Frontal cortex (tissue), 4 donors: ENCODE measurements at places on chromosomes 11 and 22.

- DNase-seq: no peak
Measured at GRCh38 chr22:36362932-36363331, 24.8 kb downstream of the MYH9 start.

DNA sequence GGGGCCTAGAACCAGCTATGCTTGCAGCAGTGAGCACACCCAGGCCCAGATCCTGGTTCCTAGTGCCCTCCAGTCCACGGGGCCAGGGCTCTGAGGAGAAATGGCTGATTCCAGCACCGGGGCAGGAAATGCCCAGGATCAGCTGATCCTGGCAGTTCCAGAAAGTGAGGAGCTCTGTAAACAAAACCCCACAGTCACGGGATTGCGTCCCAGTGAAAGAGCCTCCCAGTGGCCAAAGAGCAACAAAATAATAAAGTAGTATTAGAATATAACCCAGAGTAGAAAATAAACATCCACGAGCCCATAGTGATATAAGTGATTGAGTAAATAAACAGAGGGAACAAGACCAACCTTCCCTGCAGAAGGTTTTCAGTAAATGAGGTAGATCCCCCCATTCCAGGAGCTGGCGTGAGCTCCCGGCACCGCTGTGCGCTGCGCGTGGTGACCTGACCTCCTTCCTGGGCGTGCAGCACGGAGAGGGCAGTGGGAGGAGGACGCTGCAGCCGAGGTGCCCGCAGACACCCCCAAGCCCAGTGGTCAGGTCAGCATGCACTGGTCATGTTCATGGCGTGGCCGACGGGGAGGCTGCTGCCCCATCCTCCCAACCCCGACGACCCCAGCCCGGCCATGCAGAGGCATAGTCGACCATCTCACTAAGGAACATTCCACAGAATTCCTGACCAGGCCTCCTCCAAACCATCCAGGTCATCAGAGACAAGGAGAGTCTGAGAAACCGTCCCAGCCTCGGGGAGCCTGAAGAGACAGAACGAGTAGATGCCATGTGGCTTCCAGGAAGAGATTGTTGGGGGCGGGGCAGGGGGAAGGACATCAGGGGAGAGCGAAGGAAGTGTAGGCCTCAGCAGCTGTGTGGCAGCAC, 19.8 kb downstream of the PTDSS2 start:
- peak; percentile 80 for DNase-seq

DNA sequence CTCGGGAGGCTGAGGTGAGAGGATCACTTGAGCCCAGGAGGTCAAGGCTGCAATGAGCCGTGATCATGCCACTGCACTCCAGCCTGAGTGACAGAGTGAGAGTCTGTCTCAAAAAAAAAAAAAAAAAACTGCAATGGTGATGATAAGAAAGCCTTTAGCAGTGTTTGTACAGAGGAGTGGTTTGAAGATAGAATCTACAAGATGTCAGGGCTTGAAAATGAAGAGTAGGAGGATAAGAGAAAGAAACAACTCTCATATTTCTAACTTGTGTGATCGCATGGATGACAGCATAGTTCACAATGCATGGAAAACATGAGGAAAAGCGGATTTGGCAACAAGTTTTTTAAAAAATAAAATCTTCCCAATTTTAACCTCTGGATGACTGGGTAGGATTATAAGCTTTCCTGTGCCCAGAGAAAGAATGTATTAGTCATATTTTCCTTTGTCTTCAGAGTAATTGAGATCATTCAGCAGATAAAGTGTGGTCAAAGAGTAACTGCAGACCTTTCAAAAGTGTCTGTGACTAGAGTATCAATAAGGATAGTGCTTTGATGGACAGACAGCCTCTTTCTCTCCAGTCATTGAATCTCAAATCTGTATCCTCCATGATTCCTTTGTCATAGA, 328.1 kb downstream of the CASP12 start:
- DNase-seq: no peak

GRCh38 chr11:86288776-86289507, 13.1 kb upstream of the HIKESHI start:
- no peak for DNase-seq

DNA sequence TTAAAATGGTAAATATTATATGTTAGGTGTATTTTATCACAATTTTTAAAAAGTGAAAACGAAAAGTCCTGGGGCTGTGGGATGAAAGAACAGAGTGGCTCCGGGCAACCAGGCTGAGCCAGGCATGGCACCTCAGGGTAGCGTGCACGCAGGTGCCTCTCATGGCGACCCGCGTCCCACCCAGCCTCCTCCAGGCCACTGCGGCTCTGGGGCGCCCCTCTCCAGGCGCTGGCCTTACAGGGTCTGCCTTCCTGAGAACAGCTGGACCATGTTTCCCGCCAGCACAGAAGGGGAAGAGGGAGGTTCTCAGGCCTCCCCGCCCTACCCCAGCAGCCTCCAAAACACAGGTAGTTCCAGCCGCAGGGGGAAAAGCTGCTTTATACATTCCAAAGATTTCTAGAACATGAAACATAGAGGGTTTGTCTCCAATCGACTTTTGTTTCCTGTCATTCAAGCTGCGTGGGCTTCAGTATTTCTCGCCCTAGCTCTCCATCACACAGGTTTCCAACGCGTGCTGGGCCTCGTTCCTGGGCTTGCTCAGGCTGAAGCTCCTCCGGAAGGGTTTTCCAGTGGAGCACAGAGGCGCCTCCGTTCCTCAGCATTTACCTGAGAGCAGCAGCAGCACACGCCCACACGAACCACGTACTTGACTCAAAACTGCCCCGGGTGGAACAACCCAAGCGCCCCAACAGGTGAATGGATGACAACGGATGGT, 10.5 kb downstream of the EHD1 start:
- DNase-seq: no peak

- no peak for DNase-seq
Measured at GRCh38 chr11:1968454-1969002, 21.4 kb downstream of the MRPL23 start.

DNA sequence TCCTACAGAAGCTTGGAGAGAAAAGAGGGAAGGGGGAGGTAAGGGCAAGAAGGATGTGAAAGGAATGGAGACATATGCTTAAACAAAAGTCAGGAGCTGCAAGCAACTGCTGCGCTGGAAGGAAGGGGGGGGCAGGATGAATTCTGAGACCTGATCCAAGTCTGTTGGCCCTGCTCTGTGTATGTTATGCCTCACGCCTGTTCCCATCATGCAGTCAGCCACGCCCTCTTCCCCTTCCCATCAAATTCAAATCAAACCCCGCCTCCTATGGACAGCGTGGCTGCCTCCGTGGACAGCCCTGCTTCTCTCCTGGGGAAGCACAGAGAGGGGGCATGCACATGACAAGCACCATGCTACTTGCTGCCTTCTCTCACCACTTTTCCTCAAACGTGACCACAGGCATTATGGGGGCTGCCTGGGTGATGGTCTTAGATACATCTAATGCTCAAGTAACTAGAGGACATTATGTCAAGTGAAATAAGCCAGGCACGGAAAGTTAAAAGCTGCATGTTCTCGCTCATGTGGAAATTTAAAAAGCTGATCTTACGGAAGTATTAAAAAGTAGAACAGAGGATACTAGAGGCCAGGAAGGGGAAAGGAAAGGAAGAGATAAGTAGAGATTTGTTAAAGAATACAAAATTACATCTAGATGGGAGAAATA, 45.8 kb upstream of the CYP2D6 start:
- no peak for DNase-seq

- no peak for DNase-seq
Measured at GRCh38 chr22:32329202-32329645, 28.4 kb upstream of the RFPL3 start.

- DNase-seq: no peak
Measured at GRCh38 chr11:122517403-122518379, 137.8 kb upstream of the UBASH3B start.

DNA sequence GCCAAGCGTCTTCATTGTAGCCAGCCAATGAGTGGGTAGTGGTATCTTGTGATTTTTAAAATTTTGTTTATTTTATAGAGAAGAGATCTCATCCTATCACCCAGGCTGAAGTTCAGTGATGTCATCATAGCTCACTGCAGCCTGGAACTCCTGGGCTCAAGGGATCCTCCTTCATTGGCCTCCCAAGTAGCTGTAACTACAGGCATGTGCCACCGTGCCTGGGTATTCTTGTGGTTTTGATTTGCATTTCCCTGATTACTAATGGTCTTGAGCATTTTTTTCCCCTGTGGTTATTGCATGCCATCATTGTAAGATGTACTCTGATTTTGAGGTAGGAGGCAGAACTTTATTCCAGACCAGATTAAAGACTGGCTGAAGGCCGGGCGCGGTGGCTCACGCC, 2.4 kb upstream of the DENND6B start:
- no peak for DNase-seq

- no peak for DNase-seq
Measured at GRCh38 chr11:60927061-60927592, 2.9 kb downstream of the TMEM132A start.

DNA sequence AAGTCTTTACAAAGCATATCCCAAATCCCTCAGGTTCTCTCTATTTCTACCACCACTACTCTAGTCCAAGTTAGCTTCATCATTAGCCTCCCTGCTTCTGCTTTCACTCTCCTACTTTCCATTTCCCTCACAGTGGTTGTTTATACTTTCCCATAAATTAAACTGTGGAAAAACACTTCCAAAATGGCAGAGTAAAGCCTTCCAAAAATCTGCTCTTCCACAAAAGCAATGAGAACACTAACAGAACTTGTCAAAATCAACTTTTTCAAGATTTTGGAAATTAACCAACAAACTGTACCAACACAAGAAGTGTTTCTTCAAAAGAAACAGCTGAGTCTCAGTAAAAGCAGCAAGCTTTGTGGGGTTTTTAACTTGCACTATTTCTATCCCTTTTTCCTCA, 71.8 kb downstream of the TTC28 start:
- no peak for DNase-seq

- DNase-seq: no peak
Measured at GRCh38 chr22:45475851-45476514, 26.7 kb upstream of the FBLN1 start.

DNA sequence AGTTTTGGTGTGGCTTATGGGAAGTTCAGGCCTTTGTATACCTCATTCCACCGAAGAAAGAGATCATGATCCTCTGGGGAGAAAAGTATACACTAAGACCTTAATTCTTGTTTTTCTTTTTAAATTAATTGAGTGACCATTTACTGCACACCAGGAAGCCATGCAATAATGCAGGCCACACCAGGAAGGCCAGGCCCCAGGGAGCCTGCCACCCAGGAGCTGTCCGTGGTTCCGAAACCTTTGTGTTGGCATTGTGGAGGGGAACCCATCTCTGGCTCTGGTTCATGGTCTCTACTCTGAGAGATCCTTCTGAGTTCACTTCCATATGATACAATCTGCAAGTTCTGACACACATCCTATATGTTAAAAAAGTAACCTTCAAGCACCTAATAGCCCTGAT, 291.8 kb downstream of the MIAT start:
- no peak for DNase-seq

DNA sequence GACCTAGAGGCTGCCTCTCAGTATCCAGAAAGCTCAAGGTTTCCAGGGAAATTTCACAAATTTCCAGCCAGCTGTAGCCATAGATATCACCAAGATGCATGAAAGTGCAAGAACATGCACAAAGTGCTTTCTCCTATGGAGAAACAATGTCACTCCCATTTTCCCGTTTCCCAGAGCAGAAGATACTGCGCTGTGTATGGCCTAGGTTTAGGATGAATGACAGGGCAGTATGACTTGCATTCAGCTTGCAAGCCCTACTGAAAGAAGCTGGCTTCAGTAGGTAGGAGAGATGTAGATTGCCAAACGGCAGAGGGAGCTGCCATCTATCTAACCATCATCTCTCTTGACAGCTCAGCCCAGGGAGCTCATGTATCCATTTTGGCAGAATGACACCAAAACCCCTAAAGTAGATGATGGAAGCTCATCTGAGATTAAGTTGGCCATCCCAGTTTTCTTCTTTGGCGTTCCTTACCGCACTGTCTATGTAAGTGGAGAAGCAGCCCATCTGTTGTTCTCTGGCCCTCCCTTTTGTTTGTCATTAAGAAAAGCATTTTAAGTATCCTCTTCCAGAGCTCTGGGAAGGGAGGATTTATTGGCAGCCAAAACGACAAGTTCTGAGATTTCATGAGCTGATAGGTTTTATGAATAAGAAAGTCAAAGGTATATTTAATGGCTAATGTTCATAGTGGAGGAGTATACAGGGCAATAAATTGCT, 4.6 kb downstream of the TECTA start:
- DNase-seq: no peak

- DNase-seq: no peak
Measured at GRCh38 chr11:61146416-61146815, 14.8 kb downstream of the VPS37C start.

- peak; percentile 7 for DNase-seq
Measured at GRCh38 chr11:58788355-58789023, 56.0 kb downstream of the GLYATL2 start.

DNA sequence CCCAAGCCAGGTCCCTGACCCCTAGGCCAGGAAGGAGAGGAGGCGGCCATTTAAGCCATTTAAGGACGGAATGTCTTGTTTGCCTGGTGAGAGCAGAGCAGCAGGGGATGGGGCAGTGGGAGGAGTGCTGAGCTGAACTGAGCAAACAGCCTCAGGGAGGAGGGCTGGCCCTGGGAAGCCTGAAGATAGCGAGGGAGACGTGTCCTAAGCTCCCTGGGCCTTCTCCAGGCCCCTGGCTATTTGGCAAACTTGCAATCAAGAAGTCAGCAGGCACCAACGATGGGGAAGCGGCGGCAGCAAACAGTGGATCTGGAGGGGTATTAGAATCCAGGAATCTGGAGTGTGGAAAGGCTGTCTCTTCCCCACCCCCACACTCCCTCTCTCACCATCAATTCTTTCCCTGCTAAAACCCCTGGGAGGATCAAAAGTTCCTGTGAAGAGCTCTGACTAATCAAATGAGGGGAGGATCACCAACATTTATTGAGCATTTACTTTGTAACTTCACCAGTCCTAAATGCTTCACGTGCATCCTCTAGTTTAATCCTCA, 8.8 kb downstream of the BCL9L start:
- DNase-seq: no peak

- DNase-seq: no peak
Measured at GRCh38 chr11:115477410-115477809, 26.8 kb downstream of the CADM1 start.

DNA sequence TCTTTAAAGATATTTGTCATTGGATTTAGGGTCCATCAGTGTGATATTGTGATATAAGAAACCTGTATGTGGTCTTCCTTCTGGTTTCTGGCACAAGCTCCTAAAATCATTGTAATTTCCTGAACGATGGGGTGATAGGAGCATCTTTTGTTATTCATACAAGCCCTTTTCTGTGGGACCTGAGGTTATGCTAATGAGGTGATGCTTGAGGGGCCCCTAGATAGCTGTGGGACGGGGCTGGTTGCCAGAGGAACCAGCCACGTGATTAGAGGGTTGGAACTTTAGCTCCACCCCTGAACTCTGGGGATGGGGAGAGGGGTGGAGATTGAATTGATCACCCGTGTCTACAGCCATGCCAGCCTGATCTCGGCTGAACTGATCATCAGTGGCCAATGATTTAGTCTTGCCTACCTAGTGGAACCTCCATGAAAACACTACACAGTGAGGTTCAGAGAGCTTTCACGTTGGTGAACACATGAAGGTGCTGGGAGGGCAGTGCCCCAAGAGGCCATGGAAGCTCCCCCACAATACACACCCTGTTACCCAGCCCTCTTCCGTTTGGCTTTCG, 62.8 kb downstream of the BCR start:
- DNase-seq: no peak
